ENCODE measurements at places on chromosomes 4 and X. TPM values are rescaled to one million over a fixed set of nuclear protein-coding genes. Genes with fewer than 3 reads are reported as not detected.

HSFX3 gene
- total RNA-seq, result not detected

MAP7D2 gene
- total RNA-seq, result not detected

RASL11B gene
- not detected for total RNA-seq

ACTRT1 gene
- total RNA-seq, result not detected

TNMD gene
- not detected for total RNA-seq

LEF1 gene
- total RNA-seq, result 2.8 TPM

GLOD5 gene
- not detected for total RNA-seq

GASK1B gene
- 2.8 TPM for total RNA-seq

CXXC4 gene
- total RNA-seq, result 0.80 TPM

ZNF185 gene
- 40.6 TPM for total RNA-seq

BTC gene
- total RNA-seq, result 4.5 TPM

AGTR2 gene
- total RNA-seq, result not detected

REPS2 gene
- total RNA-seq, result 15.4 TPM

TBC1D9 gene
- 17.0 TPM for total RNA-seq

NXF2B gene
- not detected for total RNA-seq

ESX1 gene
- 1.6 TPM for total RNA-seq

RAB41 gene
- not detected for total RNA-seq

EFHC2 gene
- total RNA-seq, result 4.3 TPM

IGBP1 gene
- 71.9 TPM for total RNA-seq

PRKG2 gene
- not detected for total RNA-seq

ARHGEF6 gene
- 0.08 TPM for total RNA-seq

EREG gene
- 0.46 TPM for total RNA-seq

JCHAIN gene
- total RNA-seq, result not detected

ASB11 gene
- total RNA-seq, result not detected

TENT5D gene
- not detected for total RNA-seq

LIMCH1 gene
- 339 TPM for total RNA-seq

CC2D2A gene
- total RNA-seq, result 7.0 TPM

PASD1 gene
- total RNA-seq, result not detected

DACH2 gene
- not detected for total RNA-seq

SHOX gene
- total RNA-seq, result not detected

DAPP1 gene
- total RNA-seq, result 9.6 TPM

GPC4 gene
- total RNA-seq, result 4.4 TPM

G3BP2 gene
- total RNA-seq, result 105 TPM

TMPRSS11F gene
- total RNA-seq, result not detected

NPY5R gene
- not detected for total RNA-seq
